Cerebellum (tissue), 4 donors: ENCODE measurements at places on chromosomes 2 and 18.

- no peak for DNase-seq
Observed at GRCh38 chr2:64263315-64263714, 119.1 kb upstream of the PELI1 start.

- DNase-seq: peak; percentile 86
Observed at GRCh38 chr2:24920098-24920808, at the start of gene ADCY3. Gene ADCY3, minus strand, starts transcription at chr2:24920237. Its CDS starts 1,250 bp downstream, at chr2:24918987.

- DNase-seq: no peak
Observed at GRCh38 chr18:43827311-43827710, 550.0 kb upstream of the SYT4 start.

DNA sequence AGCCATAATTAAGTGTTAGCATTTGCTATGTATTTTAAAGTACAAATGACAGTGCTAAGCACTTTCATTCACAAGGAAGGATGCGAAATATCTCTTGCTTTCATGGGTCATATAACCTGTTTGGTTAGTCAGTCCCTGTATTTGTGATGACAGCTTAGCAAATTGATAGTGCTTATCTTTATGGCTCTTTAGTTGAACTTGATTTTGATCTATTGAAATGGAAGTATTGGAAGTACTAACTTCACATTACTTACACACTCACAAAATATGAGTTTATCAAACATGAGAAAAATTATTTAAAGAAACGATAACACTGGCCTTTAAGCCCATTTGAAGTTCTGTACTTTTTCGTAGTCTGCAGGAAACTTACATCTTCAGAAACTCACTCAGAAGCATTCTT, 97.4 kb upstream of the NEUROD1 start:
- DNase-seq: no peak

- no peak for DNase-seq
Observed at GRCh38 chr2:165428926-165429325, 40.6 kb upstream of the CSRNP3 start.

DNA sequence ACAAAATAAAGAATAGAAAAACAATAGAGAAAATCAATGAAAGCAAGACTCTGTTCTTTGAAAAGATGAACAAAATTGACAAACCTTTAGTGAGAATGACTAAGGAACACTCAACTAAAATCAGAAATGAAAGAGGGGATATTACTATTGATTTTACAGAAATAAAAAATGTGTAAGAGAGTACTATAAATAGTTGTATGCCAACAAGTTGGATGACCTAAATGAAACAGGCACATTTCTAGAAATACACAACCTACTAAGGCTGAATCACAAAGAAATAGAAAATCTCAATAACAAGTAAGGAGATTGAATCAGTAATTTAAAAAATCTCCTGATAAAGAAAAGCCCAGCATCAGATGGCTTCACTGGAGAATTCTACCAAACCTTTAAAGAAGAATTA, 18.4 kb upstream of the MALL start:
- DNase-seq: no peak

DNA sequence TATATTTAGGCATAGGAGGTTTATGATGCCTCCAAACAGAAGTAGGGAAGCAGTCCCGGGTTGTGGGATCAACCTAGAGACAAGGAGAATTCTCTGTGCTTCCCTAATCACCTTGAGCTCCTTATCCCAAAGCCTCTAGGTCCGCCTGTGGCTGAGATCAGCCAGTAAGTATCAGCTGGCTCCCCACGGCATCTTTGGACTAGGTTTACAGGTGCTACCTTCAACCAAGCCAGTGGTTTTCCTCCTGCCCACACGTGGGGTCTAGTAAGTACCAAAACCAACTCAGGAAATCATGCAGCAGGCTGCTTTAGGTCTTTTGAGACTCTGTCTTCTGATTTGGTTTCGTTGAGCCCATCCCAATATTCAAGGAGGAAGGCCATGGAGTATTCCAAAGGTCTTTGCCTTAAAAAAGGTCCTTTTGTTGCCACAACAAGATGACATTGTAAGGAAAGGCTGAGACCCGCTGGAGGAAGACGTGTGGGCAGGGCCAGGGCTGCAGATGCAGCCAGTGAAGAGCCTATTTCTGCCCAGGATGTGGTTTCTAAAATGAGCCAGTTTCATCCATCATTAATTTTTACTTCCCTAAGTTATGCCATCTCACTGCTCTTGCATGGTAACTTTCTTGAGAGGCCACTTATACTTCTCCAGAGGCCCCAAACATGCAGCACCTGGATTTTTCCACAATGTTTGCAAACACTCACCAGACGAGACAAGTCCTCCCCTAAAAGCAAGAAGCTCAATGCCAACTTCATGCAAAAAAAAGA, 248.7 kb downstream of the RNF152 start:
- no peak for DNase-seq

DNA sequence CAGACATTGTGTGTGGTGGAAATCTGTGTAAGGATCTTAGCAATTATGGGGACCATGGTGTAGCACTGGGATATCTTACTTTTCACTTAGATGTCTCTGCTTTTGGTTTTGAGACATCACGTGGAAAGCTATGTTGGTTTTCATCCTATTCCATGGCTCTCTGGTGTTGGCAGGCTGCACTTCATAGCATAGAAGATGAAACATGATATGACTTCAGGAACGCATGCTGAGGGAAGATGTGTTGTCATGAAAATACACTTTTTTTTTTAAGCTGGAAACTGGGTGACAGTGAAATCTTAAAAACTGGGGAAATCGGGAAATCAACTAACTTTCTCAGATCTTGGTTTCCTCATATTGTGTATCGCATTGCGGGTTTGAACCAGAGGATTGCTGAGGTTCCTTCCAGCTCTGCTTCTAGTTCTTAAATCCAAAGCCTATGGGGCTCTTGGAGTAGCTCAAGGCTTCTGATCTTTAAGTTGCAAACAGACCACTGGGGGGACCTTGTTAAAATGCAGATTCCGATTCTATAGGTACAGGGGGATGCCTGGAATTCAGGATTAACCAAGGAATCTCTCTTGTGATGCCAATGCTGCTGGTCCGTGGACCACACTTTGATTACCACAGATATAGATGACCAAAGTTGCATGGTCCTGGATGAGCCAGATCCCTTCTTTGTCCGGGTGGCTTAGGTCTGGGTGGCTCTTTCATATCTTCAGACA, 160.7 kb downstream of the SH3RF3 start:
- no peak for DNase-seq

DNA sequence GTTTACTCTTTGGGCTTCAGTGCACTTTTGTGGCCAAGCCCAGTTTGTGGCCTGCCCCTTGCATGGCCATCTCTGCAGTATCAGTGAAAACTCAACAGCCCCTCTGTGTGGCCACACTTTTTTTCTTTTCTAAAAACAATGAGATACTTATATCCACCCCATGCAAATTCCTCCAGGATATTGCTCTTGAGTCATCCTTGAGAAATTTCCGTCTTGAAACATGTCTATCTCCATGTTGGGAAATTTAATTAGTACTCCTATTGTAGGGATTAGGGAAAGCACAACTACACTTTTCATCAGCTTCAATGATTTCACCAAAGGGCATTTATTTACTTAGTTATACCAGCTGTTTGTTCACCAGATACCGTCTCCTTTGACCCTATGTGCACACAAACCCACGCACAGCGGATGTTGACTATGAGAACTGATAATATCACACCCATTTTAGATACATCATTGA, 993.1 kb downstream of the TSN start:
- DNase-seq: no peak

DNA sequence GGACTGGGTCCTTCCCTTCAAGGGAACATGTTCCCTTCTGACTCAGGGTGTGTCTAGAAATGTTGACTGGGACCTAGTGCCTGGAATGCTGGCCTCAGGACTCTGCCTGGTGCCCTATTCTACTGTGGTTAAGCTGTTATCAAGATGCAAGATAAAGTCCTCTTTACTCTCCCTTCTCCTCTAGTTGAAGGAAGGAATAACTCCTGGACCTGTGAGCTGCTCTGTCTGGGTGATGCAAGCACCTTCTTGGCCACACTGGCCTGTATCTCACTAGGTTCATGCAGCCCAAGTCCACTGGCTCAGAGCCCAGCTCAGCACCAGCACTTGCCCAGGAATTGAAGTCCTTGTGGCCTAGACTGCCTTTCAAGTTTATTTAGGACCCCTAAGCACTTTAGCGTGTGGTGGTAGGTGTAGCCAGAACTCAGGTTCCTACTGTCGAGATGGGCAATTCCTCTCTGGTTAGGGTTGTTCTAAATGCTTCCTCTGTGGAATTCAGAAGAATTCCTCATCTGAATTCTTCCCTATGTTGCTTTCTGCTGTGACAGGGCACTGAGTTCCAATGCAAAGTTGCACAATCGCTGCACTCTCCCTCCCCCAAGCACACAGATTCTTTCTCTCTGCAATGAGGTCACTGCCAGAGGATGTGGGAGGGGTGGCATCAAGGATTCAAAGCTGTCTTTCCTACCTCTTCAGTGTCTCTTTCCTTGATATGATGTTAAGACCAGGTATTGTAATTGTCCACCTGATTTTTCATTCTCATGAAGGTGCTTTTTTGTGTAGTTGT, 54.7 kb downstream of the VWC2L start:
- DNase-seq: no peak

GRCh38 chr2:201257381-201257955, 2.9 kb upstream of the CASP8 start:
- no peak for DNase-seq

DNA sequence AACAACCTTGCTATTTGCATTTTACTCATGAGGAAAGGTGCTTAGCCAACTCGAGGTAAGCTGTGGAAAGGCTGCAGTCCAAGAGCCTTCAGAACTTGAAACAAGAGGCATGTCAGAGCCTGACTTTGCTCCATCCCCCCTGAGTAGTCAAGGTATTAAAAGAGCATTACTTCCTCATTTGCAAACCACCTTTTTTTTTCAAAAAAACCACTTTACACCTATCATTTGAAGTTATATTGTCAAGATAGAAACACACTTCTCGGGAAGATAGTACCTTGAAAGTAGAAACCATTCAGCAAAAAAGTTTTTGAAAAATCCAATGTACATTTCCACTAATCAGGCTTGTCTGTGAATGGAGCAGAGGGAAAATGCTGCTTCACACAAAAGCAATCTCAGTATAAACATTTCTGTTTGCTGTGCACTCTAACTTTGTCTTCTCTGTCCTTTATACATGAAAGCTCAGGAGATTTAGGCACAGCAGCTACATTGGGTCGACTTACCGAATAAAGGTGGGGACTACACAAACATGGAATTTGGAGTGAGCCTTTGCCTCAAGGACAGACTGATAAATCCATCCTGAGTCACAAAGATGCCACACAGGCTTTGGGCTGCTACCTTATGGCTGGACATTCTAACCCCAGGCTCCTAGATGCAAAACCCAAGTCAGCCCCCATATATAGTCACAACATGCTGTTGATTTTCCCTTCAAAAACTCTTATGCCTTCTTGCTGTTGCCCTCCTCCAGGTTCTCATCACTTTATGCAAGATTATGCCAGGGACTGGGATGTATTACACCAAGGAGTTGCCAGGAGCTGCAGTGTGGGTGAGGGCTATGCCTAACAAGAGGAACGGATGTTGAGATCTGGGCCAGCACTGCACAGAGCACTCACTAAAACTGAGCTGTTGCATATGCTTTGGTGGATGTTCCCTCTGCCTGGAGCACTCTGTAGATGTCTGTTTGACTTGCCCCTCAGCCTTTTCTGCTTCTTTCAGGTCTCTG, 41.4 kb upstream of the EML4 start:
- DNase-seq: no peak

- no peak for DNase-seq
Observed at GRCh38 chr2:173393186-173393585, 38.5 kb downstream of the CDCA7 start.

GRCh38 chr2:128834880-128835252, 516.2 kb upstream of the HS6ST1 start:
- DNase-seq: no peak

DNA sequence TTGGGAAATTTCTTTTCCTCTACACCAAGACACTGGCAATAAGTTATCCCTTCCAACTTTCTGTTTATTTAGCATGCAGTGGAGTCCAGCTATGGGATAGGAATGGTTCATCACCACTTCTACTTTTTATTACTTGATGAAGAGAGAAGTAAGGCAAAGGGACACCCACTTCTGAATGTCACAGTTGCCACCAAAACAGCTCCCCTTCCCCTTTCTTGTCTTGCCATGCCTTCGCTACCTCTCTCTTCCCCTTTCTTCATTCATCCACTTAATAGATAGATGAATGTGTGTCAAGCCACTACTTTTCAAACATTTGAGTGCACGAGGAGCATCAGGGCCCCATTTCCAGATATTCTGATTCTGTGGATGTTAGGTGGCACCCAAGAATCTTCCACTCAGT, 59.6 kb downstream of the KCTD18 start:
- no peak for DNase-seq

DNA sequence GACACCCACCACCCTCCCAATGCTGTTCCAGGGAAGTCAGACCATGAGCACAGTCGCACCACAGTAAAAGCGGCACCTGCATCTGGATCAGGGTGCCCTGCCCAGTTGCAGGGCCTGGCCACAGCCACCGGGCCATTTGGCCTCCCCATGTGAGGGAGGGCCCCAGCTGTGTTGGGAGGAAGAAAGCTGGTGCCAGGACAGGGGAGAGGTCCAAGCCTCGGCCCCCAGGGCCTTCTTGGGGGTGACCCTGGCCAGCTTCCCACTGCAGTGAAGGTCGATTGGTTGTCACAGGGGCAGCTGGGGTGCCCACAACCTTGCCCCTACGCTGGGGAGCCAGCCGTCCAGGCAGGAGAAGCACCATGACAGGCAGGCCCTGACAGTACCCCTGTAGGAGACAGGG, 183.2 kb upstream of the RAB6C start:
- no peak for DNase-seq

DNA sequence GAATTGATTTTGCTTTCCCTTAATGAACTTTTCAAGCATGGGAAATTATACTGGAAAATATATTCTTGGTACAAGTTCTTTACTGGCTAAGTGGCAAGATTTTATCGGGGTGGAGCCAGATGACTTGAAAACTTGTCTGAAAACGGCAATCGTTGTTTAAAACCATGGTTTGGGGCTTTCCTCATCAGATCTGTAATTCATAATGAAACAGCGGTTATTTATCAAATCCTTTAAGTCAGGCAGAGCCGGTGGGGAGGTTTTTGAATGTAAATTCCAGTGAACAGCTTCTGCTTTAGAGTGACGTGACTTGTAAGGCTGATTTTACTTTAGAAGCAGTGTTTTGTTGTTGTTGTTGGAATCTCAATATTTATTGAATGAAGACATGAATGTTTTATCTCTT, 2.6 kb downstream of the SEC11C start:
- DNase-seq: no peak

- no peak for DNase-seq
Observed at GRCh38 chr2:124320051-124320688, 295.1 kb downstream of the CNTNAP5 start.
